ENCODE measurements at places on chromosomes 12 and 14. TPM values are rescaled to one million over a fixed set of nuclear protein-coding genes. Genes with fewer than 3 reads are reported as not detected.

Gene ESR2
- total RNA-seq, result not detected

Gene NGB
- not detected for total RNA-seq

Gene ABHD12B
- total RNA-seq, result not detected

Gene CLEC7A
- total RNA-seq, result not detected
